HFF-Myc (cell line): ENCODE measurements at places on chromosomes 6 and 20.

- no peak for DNase-seq
Measured at GRCh38 chr6:7034055-7034454, 73.7 kb upstream of the RREB1 start.

- no peak for DNase-seq
Measured at GRCh38 chr20:32113591-32114260, 4.2 kb downstream of the TM9SF4 start.

GRCh38 chr20:10200330-10200729 is 18.3 kb upstream of the SNAP25 start:
- no peak for DNase-seq

DNA sequence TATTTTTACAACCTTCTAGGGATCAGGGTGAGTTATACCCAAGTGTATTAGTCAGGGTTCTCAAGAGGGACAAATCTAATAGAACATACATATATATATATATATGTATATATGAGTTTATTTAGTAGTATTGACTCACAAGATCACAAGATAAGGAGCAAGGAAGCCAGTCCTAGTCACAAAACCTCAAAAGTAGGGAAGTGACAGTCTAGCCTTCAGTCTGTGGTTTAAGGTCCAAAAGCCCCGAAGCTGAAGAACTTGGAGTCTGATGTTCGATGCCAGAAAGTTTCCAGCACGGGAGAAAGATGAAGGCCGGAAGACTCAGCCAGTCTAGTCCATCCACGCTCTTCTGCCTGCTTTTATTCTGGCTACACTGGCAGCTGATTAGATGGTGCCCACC is 632.7 kb upstream of the AGPAT4 start:
- no peak for DNase-seq

DNA sequence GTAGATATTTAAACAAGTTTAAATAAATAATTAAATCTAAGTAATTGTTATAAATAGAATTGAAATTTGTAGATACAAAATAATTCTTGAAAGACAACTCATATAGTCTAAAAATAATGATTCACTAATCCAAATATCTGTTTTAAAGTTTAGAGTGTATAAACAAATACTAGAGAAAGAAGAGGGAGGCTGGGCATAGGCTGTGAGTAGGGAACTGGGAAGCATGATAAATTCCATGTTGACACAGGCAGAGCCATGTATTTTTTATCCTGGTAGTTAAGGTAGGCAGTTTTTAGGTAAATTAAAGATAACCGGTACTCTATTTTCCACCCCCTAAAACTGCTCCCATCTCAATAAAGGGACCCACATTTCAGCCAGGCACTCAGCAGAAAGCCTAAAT is 11.7 kb upstream of the RIN2 start:
- no peak for DNase-seq
